ENCODE measurements at places on chromosomes 4 and X.

- DNase-seq = no peak
Measured at GRCh38 chr4:144614850-144615585, 30.9 kb upstream of the HHIP start.

GRCh38 chr4:101306225-101306624 lies 41.1 kb downstream of the PPP3CA start:
- DNase-seq = no peak

GRCh38 chrX:132505116-132505515 lies 16.3 kb upstream of the MBNL3 start:
- DNase-seq = no peak

- no peak for DNase-seq
Measured at GRCh38 chr4:17316566-17316965, 195.3 kb downstream of the QDPR start.

DNA sequence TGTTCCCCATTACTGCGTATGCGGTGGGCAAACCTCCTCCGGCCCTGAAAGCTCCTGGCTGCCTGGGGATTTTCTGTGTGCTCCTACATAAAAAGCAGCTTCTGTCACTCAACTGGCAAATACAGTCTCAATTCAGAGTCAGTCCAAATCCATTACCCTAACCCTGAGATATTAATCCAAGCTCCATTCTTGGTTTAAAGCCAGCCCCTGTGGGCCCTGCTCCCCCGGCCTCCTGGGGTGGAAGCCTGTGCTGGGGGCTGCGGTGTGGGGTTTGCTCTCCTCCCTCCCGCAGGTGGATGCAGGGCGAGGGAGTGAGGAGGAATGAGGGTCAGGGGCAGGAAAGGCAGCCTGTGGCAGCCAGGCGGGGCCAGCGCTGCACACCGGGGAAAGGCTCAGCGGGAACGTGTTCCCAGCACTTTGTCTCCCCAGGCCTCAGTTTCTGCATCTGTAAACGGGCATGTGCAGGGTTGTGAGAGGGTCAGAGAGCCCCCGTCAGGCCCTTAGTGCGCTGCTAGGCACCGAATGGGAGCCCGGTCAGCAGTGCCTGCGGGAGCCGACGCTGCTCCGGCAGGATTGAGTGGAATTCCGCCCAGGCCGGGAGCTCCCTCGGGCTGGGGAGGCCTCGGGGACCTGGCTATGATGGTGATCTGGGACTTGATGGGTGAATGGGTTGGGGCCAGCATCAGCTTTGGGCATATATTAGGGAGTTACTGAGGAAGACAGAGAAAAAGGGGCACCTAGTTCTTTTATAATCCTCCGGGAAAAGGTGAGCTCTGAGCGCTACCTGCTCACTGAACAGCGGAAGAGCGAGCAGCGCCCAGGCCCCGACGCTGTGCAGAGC lies 6.3 kb upstream of the RGS12 start:
- DNase-seq = no peak

- DNase-seq = no peak
Measured at GRCh38 chr4:89056292-89056952, 563 bp downstream of the FAM13A start.

- DNase-seq = no peak
Measured at GRCh38 chr4:2252530-2253091, 9.3 kb downstream of the MXD4 start.

- peak; percentile 6 for DNase-seq
Measured at GRCh38 chrX:53831662-53832635, 145.4 kb upstream of the HUWE1 start.

DNA sequence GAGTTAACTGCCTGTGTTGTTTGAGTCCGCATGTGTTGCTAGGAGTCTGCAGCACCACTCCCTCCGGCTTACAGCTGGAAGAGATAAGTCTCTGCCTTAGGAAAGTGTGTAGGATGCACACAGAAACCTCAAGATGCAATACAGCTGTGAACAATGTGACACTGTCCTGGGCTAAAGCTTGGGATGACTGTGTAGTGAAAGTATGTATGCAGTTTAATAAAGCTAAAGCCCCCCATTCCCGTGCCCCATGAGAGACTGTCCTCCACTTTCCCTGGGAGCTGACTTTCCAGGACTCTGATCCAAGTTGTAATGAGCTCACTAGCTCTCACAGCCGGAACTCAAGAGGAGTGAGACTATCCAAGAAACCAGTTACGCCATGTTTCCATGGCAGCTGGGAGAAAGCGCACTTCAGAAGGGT lies 156.6 kb upstream of the FTHL17 start:
- no peak for DNase-seq

DNA sequence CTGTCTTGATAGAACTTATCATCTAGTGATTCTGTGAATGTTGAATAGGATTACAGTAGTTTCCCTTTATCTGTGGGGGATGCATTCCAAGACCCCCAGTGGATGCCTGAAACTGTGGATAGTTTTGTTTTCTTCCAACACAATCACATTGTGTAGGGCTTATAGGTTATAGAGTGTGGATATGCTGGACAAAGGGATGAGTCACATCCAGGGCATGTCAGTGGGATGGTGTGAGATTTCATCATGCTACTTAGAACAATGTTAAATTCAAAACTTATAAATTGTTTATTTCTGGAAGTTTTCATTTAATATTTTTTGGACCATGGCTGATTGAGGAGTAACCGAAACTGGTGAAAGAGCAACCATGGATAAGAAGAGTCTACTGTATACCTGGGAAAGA lies 432.3 kb upstream of the ATOH1 start:
- DNase-seq = no peak

- no peak for DNase-seq
Measured at GRCh38 chr4:8201321-8201781, 2.3 kb downstream of the SH3TC1 start.

- DNase-seq = no peak
Measured at GRCh38 chrX:14864631-14865030, 8.2 kb downstream of the FANCB start.

DNA sequence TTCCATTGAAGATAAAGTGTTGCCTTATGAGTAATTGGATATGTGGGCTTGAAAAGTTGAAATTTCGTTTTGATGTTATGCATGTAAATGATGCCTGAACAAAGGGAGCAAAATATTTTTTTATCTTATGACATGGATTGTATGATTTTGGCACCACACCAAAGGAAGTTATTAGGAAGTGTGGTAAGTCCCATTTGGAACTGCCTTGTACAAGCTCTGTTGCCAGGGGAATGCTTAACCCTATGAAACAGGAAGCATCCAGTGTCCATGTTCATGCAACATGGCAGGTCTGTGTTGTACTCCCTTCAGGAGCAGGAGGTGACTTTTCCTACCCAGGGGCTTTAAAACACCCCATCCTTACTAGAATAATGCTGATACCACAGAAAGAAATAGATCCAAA lies 13.2 kb downstream of the SMPX start:
- DNase-seq = no peak

DNA sequence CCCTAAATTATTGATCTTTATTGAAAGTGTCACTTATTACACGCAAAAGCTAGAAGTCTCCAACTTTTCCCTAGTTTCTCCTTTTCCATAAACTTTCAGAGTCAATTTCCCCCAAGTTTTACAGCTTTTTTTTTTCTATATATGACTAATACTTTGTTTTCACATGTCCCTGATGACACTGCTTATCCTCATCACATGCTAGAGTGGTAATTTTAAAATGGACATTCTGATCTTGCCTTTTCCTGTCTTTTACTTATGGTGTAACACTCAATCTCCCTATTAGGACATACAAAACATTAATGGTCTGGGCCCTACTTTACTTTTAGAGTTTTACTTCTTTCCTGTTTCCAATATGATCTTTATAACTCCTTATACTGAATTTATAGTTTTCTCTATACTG lies 112.6 kb downstream of the ANK2 start:
- no peak for DNase-seq

- DNase-seq = no peak
Measured at GRCh38 chrX:43586830-43587229, 69.3 kb upstream of the MAOA start.

DNA sequence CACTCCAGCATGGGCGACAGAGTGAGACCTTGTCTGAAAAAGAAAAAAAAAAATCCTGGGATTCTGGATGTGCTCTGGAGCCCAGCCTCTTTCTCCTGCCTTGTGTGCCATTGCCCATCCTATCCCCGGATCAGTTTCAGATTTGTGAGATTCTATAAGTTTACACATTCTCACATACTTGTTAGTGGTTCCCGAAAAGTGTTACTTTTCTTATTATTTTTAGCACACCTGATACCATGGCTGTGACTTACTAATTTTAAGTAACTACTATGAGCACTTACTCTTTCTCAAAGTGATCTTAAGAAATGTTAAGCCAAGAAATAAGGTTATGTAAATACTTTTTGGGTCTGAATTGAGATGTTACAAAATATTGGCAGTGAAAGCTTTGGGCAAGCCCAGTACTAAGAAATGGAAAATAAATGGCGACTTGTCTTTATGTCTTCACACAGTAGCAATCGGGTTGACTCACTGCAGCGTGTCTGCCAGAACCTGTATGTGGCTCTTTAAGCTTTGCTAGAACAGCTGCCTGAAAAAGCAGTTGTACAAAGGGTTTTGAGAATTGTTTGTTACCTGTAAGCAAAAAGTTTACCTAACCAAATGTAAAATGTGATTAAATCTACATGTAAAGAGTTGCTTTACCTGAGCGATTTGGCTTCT lies 118.7 kb downstream of the KLHL8 start:
- no peak for DNase-seq

Data from NCI-H1436 treated with DMSO at 0.1 percent for 48 hours (cell line).